ENCODE measurements at places on chromosomes 12 and 14.

- no peak for DNase-seq
Measured at GRCh38 chr14:100325958-100326357, 2.8 kb downstream of the SLC25A47 start.

- no peak for DNase-seq
Measured at GRCh38 chr12:89874146-89874545, 165.5 kb upstream of the ATP2B1 start.

- no peak for DNase-seq
Measured at GRCh38 chr12:18320036-18320617, 58.8 kb downstream of the PIK3C2G start.

GRCh38 chr14:85531141-85531586 is 1.2 kb downstream of the FLRT2 start:
- DNase-seq = no peak

- no peak for DNase-seq
Measured at GRCh38 chr12:34603382-34604035, 581.2 kb downstream of the ALG10 start.

- DNase-seq = no peak
Measured at GRCh38 chr12:132481345-132481744, 8.6 kb upstream of the FBRSL1 start.

- DNase-seq = no peak
Measured at GRCh38 chr14:65237023-65237814, 134.9 kb upstream of the MAX start.

- no peak for DNase-seq
Measured at GRCh38 chr14:33401311-33401710, 462.6 kb downstream of the NPAS3 start.

DNA sequence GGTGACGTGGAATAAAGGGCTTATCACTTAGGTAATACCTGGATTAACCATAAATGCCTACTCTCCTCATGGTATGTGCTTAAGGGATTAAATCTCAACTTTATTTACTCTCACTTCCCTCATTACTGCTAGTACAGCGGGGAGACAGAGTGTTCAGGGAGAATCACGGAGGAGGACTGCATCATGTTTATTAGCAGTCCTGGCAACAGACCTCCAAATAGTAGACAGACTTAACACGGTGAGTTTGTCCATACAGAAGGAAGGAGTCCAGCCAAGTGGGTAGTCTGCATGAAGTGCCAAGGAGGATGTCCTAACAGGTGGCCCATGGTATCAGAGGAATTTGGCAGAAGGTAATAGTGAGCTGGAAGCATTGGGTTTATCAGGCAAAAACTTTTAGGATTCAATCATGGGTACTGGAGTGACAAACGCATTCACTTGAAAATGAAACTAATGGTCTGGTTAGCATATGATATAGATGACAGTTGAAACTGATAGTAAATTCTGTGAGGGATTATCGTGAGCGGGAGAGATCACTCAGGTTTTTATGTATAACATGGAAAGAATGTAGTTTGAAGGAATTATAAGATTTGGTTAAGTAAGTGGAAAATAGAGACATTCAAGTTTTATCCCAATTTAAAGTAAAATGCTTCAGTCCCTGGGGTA is 471.8 kb downstream of the TMEM117 start:
- DNase-seq = no peak

DNA sequence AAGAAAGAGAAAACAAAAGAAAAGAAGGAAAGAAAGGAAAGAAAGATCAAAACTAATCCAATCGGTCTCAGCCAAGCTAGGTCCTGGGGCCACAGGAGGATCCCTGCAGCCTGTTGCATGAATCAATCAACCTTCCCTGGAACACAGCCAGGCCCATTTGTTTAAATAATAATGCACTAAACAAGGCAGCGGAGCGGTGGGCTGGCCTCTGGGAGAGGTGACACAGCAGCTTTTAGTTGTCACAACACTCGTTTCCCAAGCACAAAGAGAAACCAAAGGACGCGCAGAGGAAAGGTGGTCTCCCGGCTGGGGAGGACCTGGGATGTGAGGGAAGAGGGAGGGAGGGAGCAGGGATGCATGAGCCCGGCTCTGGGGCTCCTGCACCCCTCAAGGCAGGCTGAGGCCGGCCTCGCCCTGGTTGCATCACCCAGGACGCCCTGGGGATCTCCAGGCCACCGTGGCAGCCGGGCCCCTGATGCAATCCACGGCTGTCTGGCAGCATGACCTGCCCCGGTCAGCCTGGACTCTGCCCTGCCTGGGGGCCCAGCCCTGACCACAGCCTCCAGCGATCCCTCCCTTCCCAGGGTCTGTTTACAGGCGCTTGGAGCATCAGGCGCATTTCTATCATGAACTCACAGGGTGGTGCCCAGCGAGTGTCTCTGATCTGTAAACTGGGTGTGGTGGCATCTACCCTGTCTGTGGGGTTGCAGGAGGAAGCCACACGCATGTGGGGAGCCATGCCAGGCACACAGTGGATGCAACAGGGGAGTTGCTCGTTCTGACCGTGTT is 32.5 kb downstream of the MMP17 start:
- DNase-seq = no peak

DNA sequence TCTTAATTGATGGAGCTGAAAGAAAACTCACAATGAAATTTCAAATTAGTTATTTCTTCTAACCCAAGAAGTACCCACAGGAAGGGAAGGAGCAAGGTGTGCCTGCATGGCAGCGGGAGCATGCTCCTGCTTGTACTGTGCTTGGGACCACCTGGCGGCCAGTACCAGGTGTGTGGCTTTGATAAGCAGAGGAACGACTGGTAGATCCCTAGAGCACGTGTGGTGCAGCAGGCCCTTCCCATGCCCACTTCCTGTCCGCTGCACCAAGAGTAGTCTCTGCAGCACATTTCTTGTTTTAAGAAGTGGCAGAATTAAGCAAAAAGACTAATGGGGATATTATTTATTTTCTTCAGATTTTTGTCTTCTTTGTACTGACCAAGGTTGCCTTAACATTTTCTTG is 122.3 kb upstream of the ATF1 start:
- DNase-seq = no peak

GRCh38 chr12:111409403-111409779 is 3.7 kb downstream of the SH2B3 start:
- no peak for DNase-seq

GRCh38 chr14:64639340-64639821 is 64.8 kb upstream of the PLEKHG3 start:
- DNase-seq = no peak

- no peak for DNase-seq
Measured at GRCh38 chr14:81268016-81268416, 47.3 kb upstream of the GTF2A1 start.

- DNase-seq = no peak
Measured at GRCh38 chr12:1579651-1580435, 14.5 kb downstream of the FBXL14 start.

GRCh38 chr14:54108481-54109471 is 152.2 kb upstream of the BMP4 start:
- no peak for DNase-seq

DNA sequence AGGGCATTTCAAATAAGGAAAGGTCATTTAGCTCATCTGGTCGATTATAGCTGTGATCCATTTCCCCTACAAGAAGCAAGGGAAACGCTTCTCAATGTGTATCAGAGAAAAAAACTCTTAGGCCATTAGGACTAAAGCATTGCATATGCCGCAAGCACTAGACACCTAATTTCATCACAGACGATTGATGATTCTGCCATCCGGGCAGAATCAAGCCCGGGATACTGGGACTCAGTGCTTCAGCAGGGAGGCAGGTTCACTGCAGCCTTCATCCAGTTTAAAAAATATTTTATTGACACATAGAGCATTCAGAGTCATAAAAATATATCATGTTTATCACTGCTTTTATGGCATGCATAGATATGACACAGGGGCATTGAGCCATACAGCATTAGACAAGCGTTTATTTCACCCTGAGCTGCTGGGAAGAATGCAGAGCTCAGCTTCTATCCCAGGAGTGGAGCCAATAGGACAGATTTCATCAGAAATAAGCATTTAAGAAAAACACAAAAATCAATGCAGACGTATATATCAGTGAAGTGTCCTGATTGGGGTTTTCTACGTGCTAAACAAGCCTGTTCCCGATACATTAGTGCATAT is 806.9 kb downstream of the GALC start:
- DNase-seq = no peak

- DNase-seq = no peak
Measured at GRCh38 chr14:34548472-34548981, 9.0 kb upstream of the EAPP start.

GRCh38 chr12:16361142-16361783 is 13.8 kb downstream of the MGST1 start:
- no peak for DNase-seq

GRCh38 chr12:69779928-69780327 is 41.3 kb downstream of the RAB3IP start:
- no peak for DNase-seq

GRCh38 chr14:20578325-20578724 is 9.5 kb downstream of the RNASE11 start:
- no peak for DNase-seq

DNA sequence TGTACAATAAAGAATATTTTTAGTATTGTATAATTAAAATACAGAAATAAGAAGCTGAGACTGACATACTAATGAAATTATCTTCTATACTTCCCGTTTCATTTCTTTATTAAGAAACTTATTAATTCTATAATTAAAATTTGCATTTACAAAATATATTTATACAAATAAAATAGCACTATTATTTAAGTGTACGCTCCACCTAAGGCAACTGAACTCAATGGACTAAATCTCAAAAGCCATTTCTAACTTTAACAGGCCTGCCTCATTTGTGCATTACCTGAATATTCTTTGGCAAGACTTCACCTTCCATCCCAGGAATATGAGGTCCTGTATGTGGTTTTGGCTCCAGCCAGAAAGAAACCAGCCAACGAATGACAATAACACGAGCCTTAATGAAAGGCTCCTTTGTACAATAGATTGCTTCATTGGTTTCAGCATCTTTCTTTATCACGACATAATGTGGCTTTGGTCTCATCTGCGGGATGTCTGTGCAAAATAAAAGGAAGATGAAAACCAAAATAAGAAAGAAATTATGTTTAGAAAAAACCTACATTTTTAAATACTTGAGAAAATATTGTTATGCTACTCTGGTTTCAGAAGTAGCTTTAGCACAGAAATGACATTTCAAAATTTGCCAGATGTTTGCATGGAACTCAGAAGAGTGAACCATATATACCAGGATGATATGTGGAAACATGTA is 58.7 kb downstream of the RALGAPA1 start:
- DNase-seq = no peak

DNA sequence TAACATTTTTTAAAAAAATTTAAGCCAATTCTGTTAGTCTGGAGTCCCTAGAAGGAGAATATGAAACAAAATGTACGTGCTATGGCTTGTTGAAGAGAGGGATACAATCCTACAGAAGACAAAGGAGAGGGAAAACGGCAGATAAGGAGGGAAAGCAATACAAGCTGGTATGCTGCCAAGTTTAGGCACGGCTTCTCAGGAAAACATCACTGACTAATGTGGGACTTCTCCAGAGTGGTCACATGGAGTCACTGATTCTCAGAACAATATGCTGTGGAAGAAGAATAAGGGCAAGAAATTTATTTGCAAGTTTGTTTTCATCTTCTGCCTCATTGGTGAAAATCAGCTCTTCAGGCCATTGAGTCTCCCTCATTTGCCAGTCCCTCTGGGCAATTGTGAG is 22.9 kb upstream of the NR1H4 start:
- DNase-seq = no peak

GRCh38 chr12:132276066-132276826 is 53.1 kb downstream of the GALNT9 start:
- no peak for DNase-seq

DNA sequence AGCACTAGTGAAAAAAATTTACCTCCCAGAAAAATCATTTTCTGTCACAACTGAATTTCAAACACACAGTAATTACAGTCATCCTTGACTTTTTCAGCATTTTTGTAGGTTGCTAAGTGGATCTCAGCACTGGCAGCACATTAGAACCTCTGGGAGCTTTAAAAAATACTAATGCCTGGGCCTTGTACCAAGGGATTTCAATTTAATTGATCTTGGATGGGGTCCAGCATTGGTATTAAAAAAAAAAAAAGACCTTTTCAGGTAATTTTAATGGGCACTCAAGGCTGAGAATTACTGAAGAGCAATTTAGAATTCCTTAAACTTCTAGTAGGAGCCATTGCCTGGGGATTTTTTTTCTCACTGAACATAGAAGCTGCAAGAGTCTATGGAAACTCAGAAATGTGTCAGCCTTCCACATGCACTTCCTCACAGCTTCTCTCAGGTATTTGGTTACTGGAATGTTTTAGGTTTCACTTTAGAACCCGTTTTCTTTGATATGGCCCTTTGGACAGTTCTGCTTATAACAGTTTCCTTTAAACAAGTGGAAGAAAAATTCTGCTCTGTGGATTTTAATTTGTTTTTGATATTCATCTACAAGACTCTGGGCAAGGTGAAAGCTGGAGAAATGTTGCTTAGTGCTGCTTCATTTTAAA is 88.5 kb upstream of the DACT1 start:
- no peak for DNase-seq

- no peak for DNase-seq
Measured at GRCh38 chr12:30002677-30003076, 218.9 kb upstream of the TMTC1 start.

GRCh38 chr14:81315341-81315740 is 84.8 kb downstream of the STON2 start:
- no peak for DNase-seq

DNA sequence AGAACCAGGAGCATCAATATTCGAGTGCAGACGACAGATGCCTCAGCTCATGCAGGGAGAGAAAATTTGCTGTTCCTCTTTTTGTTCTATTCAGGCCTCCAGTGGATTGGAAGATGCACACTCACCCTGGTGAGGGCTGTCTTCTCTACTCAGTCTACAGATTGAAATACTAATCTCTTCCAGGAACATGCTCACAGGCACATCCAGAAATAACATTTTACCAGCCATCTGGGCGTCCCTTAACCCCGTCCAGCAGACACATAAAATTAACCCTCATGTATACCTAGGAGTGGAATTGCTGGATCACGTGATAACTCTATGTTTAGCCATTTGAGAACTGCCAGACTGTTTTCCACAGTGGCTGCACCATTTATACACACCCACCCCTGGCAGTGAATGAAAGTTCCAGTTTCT is 4.5 kb upstream of the OAS2 start:
- no peak for DNase-seq

- no peak for DNase-seq
Measured at GRCh38 chr12:38555620-38556591, 239.3 kb downstream of the ALG10B start.

DNA sequence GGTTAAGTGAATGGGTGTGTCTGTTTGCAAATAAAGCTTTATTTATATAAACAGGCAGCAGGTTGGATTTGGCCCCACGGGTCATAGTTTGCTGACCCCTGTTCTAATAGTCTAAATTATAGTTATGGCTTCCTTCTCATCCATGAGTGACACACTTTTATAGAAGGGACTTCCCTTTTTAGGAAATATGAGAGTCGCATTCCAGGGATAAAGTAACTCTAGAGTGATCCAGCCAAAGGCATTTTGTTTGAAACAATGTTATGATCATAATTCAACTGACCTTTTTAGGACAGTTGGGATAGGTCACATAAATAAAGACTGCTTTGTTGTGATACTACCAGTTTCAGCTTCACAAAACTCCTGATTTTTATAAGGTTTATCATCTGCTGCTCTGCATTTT is 87.9 kb downstream of the ALX1 start:
- no peak for DNase-seq

Data from activated T-cell treated with anti-CD3 and anti-CD28 coated beads for 48 hours (primary cell).